Transverse colon (tissue), 4 donors: ENCODE measurements at places on chromosomes 6 and 20. TPM values are rescaled to one million over a fixed set of nuclear protein-coding genes. Genes with fewer than 3 reads are reported as not detected.

- no peak for DNase-seq
These were observed 1223.6 kb upstream of the GJE1 start for GRCh38 chr6:140909156-140909555.

- DNase-seq, result no peak
These were observed 60.0 kb downstream of the CPNE5 start for GRCh38 chr6:36779227-36779626.

GRCh38 chr6:5199702-5200101, 61.0 kb downstream of the LYRM4 start:
- DNase-seq, result no peak

Gene PRR18
- not detected for total RNA-seq

DNA sequence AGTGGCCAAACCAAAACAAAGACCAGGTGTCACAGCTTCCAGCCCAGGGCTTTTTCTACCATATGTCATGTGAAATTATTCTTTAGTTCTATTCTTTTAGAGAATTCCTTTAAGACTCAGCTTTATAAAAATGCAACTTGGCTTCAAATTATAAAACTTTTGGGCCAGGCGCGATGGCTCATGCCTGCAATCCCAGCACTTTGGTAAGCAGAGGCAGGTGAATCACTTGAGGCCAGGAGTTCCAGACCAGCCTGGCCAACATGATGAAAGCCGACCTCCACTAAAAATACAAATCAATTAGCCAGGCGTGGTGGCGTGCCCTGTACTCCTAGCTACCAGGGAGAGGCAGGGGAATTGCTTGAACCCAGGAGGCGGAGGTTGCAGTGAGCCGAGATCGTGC, 210.3 kb upstream of the ARG1 start:
- no peak for DNase-seq

DNA sequence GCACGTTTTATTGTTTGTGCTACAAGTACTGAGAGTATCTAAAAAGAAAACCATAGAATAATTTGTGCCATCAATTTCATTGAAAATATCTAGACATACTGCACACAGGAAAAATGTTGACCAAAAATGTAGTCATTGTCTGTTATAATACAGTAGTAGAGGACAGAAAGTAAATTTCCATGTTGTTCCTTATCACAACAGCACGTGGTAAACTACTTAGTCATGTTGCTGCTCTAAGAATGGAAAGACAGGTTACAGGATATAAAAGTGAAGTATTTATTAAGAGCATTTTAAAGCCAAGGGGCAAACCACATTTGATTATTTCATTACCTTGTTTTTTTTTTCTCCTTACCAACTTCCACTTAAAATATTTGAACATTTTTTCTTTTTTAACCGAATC, 89.0 kb upstream of the CEP85L start:
- DNase-seq, result no peak

GRCh38 chr20:62714799-62715198, 6.2 kb downstream of the NTSR1 start:
- no peak for DNase-seq
